ENCODE measurements at places on chromosomes 2 and 18. TPM values are rescaled to one million over a fixed set of nuclear protein-coding genes. Genes with fewer than 3 reads are reported as not detected.

DNA sequence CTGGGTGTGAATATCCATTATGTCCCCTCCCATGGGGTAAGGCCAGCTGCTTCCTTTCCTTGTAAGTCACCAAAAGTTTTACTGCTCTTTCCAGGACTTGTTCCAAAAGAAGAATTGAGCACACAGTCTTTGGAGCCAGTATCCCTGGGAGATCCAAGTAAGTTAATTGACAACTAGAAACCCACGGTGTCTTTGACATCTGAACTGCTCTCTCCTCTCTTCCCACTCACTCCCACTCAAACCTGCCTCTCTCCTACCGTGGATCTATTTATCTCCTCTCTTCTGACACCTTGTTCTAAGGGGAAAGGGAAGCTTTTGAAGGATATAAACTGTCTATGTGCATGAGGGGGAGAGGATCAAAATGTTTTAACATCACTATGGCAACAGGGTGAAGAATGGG is 86.7 kb downstream of the VIT start:
- peaks cover 20% of the 10 kb centered on the region for H3K4me1 ChIP-seq
- peaks cover 3% of the 10 kb centered on the region for H3K27me3 ChIP-seq
- H3K36me3 ChIP-seq, result no peaks in the 10 kb centered on the region
- no peak for DNase-seq
- no peak overlapping the region for H3K4me3 ChIP-seq

DNA sequence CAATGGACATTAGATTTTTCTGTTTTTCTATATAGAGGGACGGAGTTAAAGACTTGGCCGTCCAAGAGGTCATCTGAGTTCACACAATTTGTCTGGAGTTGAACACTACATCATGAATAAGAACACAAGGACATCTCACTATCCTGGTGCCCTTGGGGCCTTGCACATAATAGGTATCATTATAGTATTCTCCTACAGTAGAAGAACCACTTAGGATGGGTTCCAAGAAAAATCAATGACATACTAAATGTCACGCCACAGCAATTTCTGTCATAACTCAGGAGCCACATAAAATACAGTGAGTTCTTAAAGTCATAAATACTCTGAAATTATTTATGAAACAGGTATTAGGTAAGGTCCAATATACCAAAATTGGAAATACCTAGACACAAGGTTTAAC is 154.4 kb downstream of the NCKAP5 start:
- H3K4me1 ChIP-seq, result peaks cover 33% of the 10 kb centered on the region
- peaks cover 6% of the 10 kb centered on the region for H3K27me3 ChIP-seq
- no peak overlapping the region for H3K4me3 ChIP-seq

COL4A4 gene
- total RNA-seq, result not detected

HOXD8 gene
- 3.9 TPM for total RNA-seq

- no peak overlapping the region for H3K4me3 ChIP-seq
- H3K4me1 ChIP-seq, result no peaks in the 10 kb centered on the region
- H3K27ac ChIP-seq, result no peak overlapping the region
- DNase-seq, result no peak
Measured at GRCh38 chr18:78857314-78858150, 122.1 kb upstream of the SALL3 start.

DNA sequence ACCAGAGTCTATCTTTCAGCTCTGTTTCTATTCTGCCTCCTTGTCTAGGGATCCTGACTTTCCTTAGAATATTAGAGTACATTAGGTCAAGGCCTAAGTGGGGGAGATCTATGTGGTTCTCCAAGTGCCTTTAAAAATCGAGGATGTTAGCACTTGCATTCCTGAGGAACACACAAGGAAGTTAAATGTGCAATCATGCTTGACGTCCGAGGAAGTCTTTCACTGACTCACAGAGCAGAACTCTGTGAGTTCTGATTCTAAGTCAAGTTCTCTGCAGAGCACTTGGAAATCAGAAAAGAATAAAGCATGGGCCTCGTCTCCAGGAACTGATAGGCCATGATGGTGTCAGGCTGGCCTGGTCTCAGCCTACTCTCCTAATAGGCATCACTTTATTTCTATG is 17.2 kb downstream of the FHOD3 start:
- H3K4me3 ChIP-seq, result peak overlapping the region; percentile 53
- peaks cover 1% of the 10 kb centered on the region for H3K27me3 ChIP-seq
- DNase-seq, result peak; percentile 76
- peaks cover 35% of the 10 kb centered on the region for H3K36me3 ChIP-seq

CNTNAP5 gene
- total RNA-seq, result not detected

DNA sequence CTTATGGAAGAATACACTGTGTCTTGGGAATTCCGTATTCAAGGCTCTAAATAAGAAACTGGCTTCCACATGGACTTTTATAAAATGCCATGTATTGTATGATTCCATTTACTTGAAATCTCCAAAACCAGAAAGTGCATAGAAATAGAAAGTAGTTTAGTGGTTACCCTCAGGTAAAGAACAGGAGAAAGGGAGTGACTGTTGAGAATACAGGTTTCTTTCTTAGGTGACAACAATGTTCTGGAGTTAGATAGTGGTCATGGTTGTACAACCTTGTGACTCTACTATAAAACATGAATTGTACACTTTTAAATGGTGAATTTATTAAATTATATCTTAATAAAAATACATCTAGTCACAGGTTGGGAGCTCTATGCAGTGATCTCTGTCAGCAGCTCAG is 481.8 kb downstream of the SPAG16 start:
- H3K4me3 ChIP-seq, result peak overlapping the region; percentile 81
- peaks cover 39% of the 10 kb centered on the region for H3K4me1 ChIP-seq
- no peaks in the 10 kb centered on the region for H3K27me3 ChIP-seq
- H3K27ac ChIP-seq, result peak overlapping the region; percentile 37
- DNase-seq, result no peak

POMC gene
- not detected for total RNA-seq
